ENCODE measurements at places on chromosomes 12 and 14.

- DNase-seq = no peak
These were observed 31.9 kb downstream of the KCTD10 start for GRCh38 chr12:109445191-109445609.

GRCh38 chr12:83700838-83701237 is 1014.1 kb downstream of the TMTC2 start:
- DNase-seq = no peak

DNA sequence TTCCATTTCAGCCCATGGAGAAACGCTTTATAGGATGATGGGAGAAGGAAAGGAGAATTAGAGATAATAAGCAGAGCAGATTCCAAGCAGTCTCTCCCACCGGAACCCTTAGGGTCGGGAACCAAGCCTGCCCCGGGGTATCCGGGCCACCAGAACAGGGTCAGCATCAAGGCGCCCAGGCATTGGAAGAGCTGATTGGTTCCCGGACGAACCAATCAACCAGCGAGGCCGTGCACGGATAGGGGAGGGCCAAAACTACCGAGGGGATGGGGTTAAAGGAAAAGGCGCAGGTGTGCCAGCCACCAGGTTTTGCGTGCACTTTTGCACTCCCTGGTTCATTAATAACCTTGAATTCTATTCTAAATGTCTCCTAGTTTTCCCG is 1.7 kb downstream of the PPM1H start:
- no peak for DNase-seq

- no peak for DNase-seq
These were observed 36.5 kb upstream of the TDRD9 start for GRCh38 chr14:103891667-103892215.

GRCh38 chr12:16562435-16562834 is 43.5 kb downstream of the LMO3 start:
- DNase-seq = no peak

- no peak for DNase-seq
These were observed 62.6 kb upstream of the AMN start for GRCh38 chr14:102859911-102860310.

DNA sequence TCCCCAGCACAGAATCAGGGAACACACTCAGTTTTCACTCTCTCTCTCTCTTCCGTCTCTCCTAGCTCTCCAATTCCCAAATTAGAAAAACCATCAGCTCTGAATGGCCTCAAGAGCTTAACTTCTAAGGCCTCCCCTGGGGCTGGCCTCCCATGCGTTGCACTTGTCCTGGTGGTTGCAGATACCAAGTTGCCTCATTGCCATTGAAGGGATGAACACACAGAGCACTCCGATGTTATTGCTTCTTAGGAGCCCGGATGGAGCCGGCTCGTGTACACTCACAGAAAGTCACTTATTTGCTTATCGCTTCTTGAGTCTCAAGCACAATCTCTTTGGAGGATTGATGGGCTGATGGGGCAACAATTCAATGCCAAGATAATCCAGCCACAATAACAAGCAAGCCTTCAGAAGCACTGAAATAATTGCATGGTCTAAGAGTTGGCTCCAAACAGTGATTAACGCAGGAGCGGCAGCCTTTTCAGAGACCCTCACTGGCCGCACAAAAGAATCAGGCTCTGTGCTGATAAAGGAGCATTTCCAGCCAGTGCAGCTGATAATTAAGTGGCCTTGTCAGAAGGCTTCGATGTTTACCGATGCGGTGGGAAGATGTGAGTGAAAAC is 175.8 kb upstream of the TMEM132C start:
- no peak for DNase-seq

DNA sequence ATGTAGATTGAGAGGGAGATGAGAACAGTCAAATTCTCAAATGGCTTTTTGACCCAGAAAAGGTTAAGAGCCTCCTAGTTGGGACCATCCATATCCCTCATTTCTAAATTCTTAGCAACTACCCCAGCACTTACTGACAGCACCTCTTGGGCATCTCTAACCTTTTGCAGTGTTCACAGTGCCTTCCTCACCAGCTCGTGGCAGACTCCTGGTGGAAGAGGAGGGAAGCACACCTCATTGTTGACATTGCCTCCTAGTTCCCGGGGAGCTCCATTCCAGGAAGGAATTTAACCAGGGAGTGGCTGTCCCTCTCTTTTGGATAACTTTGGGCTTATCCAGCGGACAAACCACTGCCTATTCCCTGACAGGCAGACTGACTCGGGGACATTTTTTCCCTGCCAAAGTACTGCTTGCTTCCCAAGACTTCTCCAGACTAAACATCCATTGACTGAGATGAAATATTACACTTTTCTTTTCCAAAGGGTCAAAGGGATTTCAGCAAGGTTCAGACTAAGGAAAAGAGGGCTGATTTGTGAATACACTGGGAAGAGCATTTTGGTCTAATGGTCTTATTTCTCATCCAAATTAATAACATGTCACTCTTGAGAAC is 9.0 kb upstream of the OR6J1 start:
- DNase-seq = peak; percentile 15

DNA sequence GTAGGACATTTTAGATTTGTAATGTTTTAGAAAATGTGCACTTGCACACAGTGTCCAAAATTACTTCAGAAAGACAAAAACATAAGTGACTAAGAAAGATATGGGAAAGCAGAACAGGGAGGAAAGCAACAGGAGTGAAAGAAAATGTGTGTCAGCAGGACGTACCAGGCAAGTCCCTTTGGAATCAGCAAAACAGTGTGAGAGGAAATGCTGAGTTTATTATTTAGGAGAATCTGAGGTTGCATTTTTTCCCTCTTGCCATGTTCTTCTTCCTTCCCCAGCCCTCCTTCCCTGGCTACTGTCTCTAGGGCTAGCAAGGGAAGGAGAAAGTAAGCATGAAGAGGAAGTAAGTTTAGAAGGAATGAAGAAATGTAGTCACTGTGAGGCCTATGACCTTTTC is 67.7 kb upstream of the CD163 start:
- no peak for DNase-seq

GRCh38 chr12:19244312-19244711 is 114.8 kb downstream of the PLEKHA5 start:
- no peak for DNase-seq

- no peak for DNase-seq
These were observed 27.8 kb downstream of the HSPB8 start for GRCh38 chr12:119206348-119207062.

DNA sequence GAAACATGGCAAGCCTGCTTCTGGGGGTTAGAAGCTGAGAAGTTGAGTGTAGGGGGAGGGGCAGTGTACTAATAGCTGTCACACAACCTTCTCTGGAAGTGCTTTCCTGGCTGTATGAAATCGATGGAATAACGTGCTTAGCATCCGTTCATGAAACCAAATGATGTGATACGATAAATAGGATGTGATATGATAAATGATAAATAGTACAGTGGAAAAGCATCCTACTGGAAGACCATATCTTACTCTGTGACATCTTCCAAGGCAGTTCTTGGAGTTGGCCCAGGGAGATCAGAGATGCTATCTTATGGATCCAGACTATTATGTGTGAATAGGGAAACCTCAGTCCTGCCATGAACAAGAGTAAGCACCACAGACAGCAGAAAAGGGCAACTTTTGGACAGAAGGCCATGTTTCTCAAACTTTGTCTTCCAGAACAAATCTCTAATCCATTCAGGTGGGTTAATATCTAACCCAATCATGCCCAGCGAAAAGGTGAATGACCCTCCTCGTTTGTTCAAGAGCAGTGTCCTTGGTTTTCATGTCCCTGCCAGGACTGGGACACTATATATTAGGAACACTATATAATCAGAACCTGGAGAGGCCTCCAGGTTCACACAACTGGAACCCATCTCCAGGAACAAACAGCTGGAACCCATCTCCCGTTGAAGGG is at the start of gene ANG:
ANG (plus strand) TSS at position 598 of the 673 bp plus-strand sequence. CDS start 4,801 bp downstream, outside the sequence.
- no peak for DNase-seq

- no peak for DNase-seq
These were observed 207.9 kb upstream of the BCL2L14 start for GRCh38 chr12:11862798-11863197.

DNA sequence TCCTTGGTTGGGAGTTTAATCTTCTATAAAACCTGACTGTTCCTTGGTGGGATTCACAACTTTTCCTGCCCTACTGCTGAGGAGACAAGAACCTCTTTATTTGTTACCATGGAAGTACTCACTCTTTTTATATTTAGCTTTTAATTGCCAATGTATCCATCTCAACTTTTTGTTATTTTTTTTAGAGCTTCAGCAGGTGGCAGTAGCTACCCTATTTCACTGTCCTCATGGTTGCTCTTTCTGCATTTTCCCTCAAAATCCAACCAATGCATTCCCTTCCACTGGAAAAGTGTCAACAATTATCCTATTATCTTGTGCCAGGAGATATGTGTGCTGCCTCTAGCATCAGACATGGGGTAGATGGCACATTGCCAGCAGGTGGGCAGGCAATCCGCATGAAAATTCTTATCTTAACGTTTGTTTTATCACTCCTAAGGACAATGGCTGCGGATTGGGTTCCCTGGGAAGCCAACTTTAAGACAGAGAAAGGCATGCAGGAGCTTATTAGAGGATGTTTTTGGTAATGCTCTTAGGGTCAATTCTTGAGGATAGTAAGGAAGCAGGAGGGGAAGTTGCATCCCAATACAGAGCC is 406.4 kb downstream of the SNAPC1 start:
- no peak for DNase-seq

DNA sequence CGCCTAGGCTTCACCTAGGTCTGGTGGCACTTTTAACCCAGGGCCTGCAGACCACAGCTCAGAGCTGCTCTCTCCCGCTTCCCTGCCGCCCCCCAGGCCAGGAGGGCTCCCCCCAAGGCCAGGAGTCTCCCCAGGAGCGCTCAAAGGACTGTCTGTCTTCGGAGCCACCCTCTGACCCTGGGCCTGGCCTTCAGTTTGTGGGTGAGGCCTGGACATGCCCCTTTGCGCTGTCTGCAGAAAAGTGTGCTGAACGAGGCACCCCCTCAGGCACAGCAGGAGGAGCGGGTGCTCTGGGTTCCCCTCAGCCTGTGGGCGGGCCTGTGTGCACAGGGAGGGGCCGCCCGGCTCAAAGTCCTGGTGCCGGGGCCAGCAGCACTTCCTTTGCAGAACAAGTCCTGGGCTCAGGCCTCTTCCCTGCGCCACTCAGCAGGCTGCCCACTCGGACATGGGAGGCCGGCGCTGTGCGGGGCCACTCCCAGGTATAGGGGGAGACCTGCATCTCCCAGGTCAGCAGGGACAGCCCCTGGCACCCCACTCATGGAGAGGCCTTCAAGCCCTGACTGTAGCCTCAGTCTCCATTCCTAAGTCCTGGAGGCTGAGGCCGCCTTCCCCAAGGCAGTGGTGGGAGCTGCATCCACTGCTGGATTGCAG is 14.3 kb downstream of the DEGS2 start:
- no peak for DNase-seq

DNA sequence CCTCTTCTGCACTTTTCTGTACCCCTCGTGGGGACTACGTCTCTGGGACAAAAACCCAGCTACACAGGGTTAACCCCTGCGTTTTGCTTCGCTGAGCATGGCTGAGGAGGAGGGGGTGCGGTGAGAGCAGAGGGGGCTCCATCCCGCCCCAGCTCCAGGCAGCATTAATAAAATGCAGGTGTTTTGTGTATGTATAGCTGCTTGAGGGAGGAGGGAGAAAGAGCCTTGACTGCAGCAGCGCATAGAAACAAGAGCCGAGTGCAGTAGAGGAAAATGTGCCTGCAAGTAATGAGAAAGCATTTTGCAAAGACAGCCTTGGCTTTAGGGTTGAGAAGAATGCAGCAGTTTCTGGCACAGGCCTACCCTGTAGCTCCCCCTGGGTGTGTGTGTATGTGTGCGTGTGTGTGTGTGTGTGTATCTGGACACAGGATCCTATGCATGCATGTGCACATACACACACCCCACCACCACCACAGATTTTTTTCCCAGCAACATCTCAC is 103.9 kb downstream of the ZFP36L1 start:
- DNase-seq = no peak

DNA sequence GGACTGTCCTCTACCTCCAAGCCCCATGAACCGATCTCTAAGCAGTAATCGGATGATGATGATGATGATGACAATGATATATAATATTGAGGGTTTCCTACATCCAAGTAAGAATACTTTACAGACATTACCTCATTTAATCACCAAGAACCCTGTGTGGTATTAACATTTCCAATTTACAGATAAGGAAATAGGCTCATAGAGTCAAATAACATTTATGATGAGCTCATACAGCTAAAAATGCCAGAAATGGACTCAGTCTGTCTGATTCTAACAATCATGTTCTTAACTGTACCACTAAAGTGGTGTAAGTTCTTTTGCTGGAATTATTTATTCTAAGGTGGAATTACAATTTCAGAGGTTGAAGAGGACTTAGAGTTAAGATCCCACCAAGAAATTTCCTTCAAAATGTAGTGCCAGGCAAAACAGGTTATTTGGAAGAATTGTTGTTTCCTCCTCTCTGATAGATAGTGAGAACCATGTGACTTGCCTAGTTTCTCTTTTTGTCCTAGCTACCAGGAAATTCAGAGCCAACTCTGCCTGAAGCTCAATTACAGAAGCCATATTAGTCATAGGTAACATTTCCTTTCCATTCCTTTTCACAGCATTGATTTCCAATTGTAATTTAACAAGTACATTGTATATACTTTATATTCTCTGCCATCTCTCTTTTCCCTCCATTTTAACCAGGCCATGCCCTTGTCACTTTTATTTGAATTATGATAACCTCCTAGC is 23.8 kb upstream of the CCDC175 start:
- no peak for DNase-seq

- DNase-seq = no peak
These were observed 79.9 kb upstream of the KCNA1 start for GRCh38 chr12:4829793-4830162.

DNA sequence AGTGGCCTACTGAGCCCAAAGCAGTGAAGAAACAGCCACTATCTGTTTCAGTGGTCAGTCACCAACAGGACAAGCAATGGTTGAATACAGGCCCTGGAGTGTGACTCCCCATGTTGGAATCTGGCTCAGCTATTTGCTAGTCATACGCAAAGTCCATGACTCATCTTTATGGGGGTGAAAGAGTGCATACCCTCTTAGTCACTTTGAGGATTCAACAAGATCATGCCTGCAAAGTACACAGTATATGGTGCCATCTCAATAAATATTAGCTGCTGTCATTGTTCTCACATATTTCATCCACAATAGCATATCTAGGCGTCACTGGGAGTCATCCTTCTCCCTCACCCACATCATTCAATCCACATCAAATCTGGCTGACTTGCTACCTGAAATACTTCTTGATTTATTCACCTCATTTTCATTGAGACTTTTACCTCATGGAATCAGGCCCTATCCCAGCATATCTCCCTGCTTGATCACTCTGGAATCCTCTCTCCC is 26.4 kb upstream of the STAB2 start:
- DNase-seq = no peak

- DNase-seq = no peak
These were observed 195.8 kb downstream of the TRHDE start for GRCh38 chr12:72467985-72468384.

- no peak for DNase-seq
These were observed 18.6 kb downstream of the GNS start for GRCh38 chr12:64740646-64741045.

DNA sequence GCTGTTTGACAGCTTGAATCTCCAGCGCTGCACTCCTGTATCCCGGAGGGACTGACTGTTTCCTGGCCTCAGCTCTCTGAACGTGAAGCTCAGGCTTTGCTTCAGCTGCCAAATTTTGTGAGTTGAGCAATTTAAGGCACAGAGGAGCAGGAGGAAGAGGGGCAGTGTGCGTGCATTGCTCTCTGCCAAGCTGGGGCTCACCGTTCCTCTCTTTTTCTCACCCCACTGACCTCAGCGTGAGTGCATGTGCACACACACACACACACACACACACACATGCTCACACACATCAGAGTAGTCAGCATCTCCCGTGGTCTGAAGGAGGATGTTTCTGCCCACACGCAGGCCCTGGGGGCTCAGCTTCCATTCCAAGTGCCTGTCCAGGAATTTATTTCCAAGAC is 27.8 kb upstream of the BDKRB2 start:
- DNase-seq = no peak
